ENCODE measurements at places on chromosomes 6 and 20.

- no peak for DNase-seq
Observed at GRCh38 chr20:3677733-3678132, 4.1 kb downstream of the ADAM33 start.

DNA sequence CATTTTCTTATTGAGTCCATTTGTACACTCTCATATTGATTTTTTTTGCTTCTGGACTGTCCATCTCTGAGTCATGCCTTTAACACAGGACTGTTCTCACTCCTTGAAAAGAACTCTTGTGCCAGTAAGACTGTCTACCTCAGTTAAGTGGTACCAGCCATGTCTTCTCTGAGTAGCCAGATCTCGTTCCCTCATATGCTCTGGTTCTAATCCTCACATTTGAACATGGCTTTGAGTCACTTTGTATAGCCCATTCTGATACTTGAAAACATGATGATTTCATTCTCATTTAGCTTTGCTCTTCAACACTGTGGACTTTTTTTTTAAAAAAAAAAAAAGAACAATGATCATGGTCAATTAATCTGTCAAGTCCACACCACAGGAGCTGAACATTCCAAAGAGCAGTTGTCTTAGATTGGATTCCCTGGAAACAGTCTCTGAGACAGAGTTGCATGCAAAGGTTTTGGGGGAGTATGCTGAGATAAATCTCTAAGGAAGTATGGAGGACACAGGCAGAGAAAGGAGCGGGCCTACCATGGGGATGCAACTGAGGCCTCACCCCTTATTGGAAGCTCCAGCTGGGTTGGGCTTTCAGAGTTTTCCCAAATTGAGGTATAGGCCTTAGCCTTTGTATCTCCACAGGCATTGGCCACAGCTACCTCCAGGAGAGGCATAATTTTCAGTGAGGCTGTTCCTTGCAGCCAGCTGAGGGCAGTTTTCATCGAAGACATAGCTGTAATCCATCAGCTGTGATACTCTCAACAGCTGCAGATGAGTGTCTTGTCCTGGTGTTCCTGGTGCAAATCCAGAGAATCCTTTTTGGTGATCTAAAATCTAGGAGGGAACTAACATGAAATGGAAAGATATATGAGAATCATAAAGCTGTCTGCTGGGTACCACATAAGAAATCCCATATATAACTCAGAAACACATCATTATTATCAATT is 6.0 kb upstream of the PTCHD4 start:
- DNase-seq = no peak

- no peak for DNase-seq
Observed at GRCh38 chr6:142507065-142507464, 205.3 kb downstream of the ADGRG6 start.

- no peak for DNase-seq
Observed at GRCh38 chr6:70901324-70901723, 55.5 kb downstream of the B3GAT2 start.

DNA sequence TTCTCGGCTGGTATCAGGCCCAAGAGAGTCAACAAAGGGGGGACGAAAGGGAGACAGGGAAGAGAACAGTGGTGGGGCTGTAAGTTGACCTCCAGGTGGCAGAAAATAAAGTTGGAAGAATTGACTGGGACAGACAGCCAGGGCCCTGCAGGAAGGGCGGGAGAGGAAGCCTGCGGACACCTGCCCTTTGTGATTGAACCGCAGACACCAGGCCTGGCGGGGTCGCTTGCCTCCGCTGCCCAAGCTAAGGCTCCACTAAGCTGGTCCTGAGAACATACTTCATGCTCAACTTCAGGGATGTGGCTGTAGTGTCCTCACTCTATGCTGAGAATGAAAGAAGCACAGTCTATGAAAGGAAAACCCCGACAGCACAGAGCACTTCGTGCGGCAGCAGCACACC is 53.8 kb downstream of the RPP40 start:
- no peak for DNase-seq

All from renal cortex interstitium (tissue), 15 donors.